ENCODE measurements at places on chromosomes 2 and 18. TPM values are rescaled to one million over a fixed set of nuclear protein-coding genes. Genes with fewer than 3 reads are reported as not detected.

The ALPI gene
- total RNA-seq, result not detected

- DNase-seq, result no peak
Measured at GRCh38 chr2:226511311-226511710, 288.3 kb downstream of the IRS1 start.

The LDLRAD4 gene
- 61.9 TPM for total RNA-seq

- DNase-seq, result no peak
Measured at GRCh38 chr18:9240270-9240669, 94.3 kb upstream of the TWSG1 start.

DNA sequence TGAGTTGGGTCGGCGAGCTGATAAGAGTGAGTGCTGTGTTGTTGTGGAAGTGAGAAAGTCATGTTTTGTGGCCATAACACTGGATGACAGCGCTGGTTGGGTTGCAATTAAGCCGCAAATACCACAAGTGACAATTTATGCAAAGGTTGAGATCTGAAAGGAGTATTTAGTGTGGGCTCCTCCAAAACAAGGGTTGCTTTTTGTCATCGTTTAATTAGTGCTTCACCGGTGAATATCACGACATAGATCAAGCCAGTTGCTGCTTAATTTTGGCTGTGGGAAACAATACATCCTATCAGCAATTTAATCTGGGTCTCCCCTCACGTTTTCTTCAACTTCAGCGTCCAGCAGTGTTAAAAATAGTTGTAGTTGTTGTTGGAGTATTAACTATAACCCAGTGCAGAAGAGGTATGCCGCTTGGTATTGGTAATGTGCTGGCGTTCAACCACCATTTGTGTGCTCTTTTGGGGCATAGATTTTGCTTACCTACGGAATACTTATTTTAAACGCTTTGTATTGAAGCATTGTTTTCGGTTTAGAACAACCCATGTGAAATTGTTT lies 662 bp downstream of the ACVR2A start:
- no peak for DNase-seq

DNA sequence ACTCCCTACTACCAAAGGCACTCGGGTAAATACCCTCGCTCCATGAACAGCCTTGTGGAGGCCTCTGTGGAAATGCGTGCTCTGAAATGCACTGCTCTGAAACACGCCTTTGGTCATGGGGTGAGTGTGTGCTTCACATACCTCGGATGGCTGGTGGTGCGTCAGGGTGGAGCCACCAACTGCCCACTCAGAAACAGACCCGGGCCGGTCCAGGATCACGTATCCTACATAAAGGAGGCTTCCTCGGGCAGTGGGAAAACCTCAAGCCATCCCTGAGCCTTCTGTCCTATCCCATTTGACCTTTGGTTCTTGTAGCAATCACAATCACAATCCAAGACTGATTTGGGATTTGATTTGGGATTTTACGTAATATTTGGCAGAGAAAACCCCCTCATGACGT lies 53.5 kb upstream of the ZNF516 start:
- DNase-seq, result no peak

GRCh38 chr2:66836851-66837250 lies 401.9 kb downstream of the MEIS1 start:
- no peak for DNase-seq

DNA sequence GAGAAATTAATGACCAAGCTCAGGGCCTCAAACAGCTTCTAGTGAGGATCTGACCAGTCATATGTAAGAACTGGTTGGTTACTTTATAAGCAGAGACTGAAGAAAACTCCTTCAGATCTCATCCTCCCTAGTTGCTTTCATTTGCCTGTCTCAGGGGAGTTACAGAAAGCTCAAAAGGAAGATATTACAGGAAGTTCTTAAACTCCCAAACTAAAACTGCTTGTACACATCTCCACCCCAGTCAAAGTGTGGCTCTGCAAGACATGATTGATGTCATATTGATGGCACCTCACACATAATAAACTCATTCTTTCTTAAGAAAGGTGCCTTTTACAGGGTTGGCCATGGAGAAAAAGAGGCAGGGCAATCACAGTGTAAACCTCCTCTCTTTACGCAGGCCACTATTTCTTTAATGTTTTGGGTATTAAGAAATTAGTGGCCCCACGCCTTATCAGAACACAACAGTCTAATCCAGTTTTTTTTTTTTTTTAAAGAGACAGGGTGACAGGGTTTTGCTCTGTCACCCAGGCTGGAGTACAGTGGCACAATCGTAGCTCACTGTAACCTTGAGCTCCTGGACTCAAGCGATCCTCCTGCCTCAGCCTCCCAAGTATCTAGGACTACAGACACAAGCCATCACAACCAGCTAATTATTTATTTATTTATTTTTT lies 62.6 kb upstream of the STK17B start:
- DNase-seq, result no peak

DNA sequence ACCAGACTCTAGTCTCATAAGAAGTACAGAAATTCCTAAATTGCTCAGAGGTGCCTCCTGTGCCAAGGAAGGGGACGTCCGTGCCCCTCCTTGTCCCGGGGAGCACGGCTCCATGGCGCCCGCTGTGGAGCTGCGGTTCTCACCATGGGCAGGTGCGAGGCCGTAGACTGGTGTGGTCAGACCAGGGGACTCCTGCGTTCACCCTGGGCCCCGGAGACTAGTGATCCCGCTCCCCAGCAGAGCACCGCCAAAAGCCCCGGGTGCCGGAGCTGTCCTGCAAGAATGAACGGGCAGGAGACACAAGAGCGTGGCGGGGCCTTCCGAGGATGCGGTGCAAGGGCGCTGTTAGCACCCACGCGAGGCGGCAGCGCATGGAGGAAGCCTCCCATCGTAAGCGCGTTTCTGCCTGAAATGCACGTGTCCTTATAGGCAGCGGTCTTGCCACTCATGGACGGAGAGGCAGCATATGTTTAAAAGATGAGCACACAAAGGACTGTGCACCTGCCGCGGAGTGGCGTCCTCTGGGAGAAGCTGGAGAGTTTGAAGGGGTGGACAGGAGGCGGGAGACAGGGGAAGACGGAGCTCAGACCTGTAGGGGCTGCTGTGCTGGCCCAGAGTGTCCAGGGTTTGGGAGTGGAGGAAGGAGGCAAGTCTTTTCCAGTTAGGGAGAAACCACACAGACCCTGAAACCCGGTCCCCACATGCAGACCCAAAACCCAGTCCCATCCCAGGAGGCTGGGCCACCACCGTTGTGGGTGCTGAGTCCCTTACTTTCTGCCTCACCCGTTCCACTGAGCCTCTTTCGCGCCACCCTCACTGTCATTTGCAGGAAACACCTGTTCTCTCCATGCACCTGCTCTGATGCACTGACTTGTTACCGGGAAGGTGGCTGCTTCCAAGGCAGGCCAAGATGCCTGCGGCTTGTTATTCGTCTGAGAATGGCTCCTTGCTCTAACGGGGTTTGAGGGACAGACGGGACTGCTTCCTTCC lies 7.5 kb upstream of the KCNG2 start:
- DNase-seq, result peak; percentile 71

DNA sequence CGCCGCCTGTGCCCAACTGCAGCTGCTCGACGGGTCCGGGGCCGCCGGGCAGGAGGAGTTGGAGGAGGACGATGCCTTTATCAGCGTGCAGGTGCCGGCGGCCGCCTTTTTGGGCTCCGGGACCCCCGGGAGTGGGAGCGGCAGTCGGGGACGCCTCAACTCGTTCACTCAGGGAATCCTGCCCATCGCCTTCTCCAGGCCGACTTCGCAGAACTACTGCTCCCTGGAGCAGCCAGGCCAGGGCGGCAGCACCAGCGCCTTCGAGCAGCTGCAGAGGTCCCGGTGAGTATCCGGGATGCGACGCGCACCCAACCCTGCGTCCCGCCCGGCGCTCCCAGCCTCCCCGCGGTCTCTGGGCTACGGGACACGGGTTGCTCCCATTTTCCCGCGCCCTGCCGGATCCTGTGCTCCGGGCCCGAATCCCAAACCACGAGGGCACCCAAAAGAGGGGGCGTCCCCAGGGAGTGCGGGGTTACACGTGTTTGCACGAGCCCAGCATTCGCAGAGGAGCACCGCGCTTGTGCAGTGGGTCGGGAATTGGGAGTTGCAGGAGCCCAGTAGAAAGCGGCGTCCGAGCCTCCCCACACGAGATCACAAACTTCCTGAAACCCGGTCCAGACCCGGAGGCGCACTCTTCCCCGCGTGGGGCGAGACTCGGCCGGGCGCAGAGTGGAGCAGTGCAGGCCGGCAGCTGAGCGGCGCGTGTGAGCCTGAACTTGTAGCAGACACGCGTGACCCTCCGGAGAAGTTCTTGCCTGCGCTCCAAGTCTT lies 1.2 kb downstream of the CABLES1 start:
- peak; percentile 86 for DNase-seq

- no peak for DNase-seq
Measured at GRCh38 chr18:6821356-6821755, 91.8 kb downstream of the ARHGAP28 start.

The CYRIA gene
- 24.9 TPM for total RNA-seq

The RTP5 gene
- total RNA-seq, result not detected

GRCh38 chr2:42053791-42054701 lies 6.2 kb downstream of the PKDCC start:
- peak; percentile 84 for DNase-seq

DNA sequence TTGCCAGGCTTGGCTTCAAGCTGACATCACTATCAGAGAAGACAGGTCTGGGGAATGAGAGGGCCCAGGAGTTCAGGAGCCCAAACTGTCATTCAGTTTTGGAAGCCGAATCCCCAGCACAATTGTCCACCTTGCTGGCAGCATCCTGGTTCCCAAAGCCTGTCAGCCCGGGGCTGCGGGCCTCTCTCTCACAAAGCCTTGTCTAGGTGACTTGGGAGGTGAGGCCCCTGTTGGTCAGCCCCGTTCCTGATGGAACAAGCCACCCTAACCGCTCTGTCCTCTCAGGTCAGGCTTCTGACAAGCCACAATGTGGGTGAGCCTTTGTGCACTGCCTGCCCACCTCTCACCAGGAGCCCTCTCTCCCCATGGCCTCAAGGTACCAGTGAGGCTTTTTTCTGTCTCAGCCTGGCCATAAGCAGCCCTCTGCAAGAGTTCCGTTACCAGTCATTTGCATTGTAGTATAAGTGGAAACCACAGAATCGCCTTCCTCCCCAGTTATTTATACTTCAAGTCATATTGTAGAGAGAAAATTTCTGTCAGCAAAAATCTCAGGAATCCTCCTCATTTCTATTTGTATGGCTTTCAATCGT lies 100.6 kb downstream of the MSH2 start:
- DNase-seq, result no peak

The MYCN gene
- total RNA-seq, result 2.1 TPM

- DNase-seq, result no peak
Measured at GRCh38 chr2:39545957-39546356, 108.9 kb upstream of the MAP4K3 start.

The MREG gene
- 1.6 TPM for total RNA-seq

The MTCL1 gene
- 14.2 TPM for total RNA-seq

DNA sequence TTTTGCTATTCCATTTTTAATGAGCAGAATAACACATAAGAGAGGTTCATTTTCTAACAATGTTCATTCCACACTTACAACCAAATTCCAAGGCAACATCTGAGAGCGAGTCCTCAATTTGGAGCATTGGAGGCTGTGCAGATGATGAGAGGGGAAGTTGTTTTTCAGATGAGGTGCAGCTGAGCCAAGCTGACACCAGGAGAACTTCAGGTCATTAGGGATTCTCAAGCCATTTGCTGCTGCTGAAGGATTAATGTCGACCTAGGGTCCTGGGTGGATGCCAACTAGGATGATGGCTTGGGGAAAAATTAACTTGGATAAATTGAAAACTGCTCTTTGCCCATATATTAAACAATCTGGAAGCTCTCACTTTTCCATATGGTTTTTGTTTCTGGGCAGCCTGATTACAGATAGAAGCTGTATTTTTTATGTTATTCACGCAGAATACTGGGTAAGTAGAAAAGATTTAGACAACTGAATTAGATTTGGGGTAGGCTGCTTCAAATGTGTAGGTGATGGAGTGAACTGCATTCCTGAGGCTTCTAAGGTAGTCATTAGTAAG lies 206.4 kb upstream of the SLC39A10 start:
- no peak for DNase-seq

GRCh38 chr2:160726046-160726445 lies 232.4 kb upstream of the RBMS1 start:
- DNase-seq, result no peak

- no peak for DNase-seq
Measured at GRCh38 chr18:23897291-23897690, 117.3 kb upstream of the TTC39C start.

The CTLA4 gene
- 1.8 TPM for total RNA-seq

DNA sequence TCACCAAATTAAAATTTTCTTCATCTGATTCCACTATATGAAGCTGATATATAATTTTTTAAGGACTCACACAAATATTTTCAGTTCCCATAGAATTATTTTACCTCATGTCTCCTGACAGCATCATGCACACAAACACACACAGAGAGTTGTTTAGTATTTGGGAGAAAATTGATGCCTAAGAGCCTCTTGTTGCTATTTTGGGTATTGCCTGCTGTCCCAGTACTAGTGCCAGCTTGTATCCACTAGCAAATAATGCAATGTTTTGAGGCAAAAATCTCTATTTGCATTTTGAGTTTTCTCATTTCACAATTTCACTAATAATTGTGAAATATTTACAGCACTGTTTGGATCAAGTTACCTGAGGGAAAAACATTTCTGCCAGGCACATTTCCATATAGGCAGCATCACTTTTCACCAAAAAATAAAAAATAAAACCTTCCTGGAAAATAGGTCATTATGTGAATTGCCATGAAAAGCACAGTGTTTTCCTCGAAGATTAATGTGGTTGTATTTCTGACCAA lies 328.2 kb downstream of the KCNJ3 start:
- DNase-seq, result no peak

The PMAIP1 gene
- total RNA-seq, result 1.3 TPM

- DNase-seq, result no peak
Measured at GRCh38 chr2:151475071-151475470, 65.4 kb downstream of the RIF1 start.

The ACTG2 gene
- 416 TPM for total RNA-seq

- DNase-seq, result no peak
Measured at GRCh38 chr2:152486737-152487400, 151.9 kb downstream of the FMNL2 start.

The VSNL1 gene
- not detected for total RNA-seq

DNA sequence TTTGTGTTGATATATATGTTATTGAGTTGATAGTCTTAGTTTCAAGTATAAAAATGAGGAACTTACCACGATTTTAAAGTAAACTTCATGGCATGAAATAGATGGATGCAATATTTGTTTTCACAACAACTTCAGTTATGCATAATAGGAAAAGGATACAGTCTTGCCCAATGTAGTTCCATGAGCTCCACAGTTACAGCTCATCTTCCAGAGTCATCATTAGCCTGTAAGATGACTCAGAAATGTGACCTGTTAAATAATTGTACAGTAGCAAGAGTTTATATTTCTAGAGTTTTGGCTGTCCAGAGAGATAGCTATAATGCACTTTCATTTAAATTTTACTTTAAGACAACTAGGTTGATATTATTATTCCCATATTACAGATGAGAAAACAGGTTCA lies 80.9 kb upstream of the ARHGAP28 start:
- no peak for DNase-seq

The MC5R gene
- not detected for total RNA-seq

The ABCG8 gene
- total RNA-seq, result not detected

- DNase-seq, result no peak
Measured at GRCh38 chr2:143633419-143633818, 504.2 kb downstream of the ARHGAP15 start.

All from aorta (tissue), 5 donors.